ENCODE measurements at places on chromosomes 3 and 15.

DNA sequence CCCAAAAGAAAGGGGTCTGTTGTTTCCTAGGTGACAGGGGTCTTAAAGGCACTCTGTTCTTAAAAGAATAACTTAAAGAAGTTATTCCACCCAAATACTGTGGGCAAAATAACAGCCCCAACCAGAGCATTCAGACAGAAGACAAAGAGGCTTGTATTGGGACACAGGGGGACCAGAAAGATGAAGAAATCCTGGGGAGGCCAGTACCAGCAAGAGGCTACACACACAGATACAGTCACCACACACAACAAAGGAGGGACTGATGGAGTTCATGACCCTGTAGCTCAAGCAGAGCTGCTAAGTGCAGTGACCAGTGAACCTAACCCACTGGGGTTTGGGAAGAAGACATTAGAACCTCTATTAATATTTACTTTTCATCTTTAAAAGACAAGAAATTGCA is 59.0 kb downstream of the MTHFS start:
- no peak for DNase-seq

DNA sequence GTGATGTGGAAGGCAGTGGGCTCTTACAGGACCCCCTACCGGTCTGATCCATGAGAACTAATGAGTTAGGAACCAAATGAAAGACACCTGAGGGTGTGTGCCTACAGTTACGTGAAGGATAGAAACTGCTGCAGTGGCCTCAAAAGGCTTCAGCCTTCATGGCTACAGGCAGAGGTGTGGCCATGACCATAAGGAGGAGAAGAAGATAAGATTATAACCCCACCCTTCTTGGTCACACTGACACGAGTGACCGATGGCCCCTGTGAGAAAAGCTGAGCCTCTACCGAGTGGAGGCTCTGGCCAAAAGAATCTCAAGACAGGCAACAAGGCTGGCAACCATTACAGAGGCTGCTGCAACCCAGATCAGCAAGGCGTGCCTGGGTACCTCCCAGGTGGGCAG is 6.3 kb downstream of the RFT1 start:
- DNase-seq = no peak

- no peak for DNase-seq
These were observed 41.8 kb downstream of the FILIP1L start for GRCh38 chr3:100072326-100073048.

DNA sequence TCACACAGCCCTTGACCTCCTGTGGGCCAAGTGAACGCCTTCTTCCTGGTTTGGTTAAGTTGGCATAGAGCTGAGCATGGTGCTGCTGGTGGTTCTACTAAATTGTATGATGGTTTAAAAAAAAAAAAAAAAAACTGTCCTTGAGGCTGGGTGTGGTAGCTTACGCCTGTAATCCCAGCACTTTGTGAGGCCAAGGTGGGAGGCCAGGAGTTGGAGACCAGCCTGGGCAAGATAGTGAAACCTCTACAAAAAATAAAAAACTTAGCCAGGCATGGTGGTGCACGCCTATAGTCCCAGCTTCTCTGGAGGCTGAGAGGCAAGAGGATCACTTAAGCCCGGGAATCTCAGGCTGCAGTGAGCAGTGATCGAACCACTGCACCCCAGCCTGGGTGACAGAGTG is 58.9 kb upstream of the FLNB start:
- no peak for DNase-seq

DNA sequence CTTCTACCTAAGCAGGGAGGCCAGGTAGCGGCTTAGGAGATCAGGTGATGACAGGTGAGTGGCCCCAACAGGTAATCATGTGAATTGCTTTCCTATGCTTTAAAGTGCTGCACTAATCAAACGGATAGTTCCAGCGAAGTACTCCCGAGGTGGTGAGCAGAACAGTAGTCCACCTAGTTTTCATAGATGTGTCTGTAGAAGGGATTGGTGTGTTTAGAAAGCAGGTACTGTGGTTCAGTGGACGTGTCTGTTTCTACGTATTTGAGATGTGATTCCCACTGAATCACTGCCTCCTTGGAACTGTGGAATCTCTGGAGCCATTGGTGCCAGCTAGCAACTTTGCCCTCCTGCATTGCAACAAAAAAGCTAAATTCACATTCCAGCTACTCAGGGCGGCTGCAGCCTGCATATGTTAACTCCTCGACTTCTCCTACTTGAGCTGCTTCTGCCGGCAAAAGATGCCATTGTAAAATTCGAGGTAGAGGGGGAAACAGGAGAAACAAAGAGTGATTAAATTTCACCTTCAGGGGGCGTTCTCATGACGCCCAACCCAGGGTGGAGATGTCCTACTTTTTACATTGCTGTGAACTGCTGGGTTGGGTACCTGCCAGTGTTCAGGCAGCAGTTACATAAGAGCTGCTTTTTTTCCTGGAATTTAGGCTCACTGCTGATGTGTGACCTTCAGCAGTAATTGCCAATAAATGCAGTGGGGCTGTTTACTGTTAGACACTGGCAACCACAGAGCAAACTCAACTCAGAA is 227.3 kb downstream of the ITPR1 start:
- DNase-seq = no peak

DNA sequence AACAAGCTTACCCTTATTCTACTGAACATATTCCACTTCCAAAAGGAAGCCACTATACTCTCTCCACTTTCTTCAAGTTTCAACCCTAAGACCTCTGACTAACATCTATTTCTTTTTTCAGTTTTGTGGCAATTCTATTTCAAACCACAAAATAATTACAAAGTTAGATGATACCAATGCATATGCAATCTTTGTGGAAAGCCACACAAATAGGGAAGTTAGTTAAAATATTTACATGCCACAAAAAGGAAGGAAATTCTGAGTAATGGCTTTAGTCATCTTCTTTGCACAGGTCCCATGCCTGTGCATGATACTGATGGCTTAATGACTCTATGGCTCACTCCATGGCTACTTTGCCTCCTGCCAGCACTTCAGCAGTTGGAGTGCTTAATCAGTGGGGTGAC is 57.0 kb upstream of the MCTP2 start:
- no peak for DNase-seq

DNA sequence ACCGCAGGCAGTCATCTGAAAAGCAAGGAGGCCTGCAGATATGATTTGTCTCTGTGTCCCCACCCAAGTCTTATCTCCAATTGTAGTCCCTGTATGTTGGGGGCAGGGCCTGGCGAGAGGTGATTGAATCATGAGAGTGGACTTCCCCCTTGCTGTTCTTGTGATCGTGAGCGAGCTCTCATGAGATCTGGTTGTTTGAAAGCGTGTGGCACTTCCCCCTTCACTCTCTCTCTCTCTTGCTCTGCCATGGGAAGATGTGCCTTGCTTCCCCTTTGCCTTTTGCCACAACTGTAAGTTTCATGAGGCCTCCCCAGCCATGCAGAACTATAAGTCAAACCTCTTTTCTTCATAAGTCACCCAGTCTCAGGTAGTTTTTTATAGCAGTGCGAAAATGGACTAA is 83.3 kb downstream of the TMCO5A start:
- DNase-seq = no peak

DNA sequence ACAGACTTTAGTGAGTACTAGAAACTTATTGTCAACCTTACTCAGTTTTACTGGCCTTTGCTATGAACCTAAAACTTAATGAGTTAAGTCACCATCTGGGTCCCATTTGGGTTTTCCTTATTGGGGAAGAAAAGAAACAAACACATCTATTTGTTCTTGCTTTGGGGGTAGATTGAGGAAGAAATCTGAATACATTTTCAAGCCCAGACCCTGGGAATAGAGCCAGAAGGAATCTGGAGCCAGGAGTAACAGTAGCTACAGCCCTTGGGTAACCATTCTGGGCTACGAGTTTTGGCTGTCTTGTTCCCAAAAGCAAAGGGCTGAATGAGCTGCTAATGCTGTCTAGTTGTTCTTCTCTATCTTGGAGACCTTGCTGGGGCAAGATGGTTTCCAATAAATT is 16.5 kb downstream of the SLC12A1 start:
- DNase-seq = no peak

DNA sequence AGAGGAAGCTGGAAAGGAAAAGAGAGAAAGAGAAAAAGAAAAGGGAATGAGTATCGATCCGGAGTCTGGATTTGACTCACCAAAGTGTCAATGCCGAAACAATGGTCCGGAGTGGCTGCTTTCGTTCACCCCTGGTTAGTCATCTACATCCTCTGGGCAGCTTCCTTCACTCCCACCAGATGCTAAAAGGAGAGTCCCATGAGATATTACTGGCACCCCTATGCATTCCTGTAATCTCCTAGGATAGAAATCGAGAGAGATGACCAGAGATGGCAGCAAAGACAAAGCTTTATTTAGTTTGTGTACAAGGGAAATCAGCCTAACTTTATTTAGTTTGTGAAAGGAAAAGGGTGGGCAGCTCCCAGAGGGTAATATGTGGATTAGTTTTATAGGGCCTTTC is 622.2 kb downstream of the ZPLD1 start:
- DNase-seq = no peak

DNA sequence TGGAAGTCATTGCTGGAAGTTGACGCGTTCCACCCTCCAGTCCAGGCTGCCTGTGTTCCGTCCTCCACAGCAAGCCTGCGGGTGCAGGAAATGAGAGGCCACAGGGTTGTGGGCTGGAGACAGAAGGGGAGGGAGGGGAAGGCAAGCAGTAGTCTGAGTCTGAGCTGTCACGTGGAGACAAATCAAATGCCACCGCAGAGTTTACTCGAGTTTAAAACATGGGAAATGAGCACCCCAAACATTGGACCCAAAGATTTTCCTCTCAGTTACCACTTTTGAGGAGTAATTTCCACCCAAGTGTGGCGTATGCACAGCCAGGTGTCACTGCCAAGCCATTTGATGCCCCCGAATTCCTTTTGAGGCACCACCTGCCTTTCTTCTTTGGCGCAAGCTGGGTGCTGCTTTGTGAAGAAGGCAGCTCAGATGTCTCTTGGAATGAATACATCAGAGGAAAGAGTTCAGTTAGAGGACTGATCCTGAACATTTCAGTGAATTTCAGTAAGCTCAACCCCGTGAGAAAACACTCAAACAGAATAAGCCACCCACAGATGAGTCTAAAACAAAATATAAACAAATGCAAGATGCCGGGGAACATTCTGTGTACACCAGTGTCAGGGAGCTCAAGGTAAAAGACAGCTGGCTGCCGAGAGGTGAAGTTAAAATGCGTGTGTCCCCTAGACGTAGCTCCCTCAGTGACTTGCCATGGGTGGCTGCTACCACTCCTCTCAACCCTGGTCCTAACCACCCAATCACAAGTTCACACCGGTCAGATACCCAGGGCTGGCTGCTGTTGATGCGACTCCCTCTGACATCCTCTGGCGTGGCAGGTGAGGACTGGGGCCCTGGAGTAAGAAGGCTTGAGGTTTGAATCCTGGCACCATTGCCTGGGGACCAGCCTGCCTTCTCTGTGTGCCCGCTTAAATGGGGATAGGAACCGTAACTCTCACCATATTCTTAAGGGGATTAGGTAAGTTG is 203.8 kb downstream of the UACA start:
- peak; percentile 25 for DNase-seq

GRCh38 chr3:154059833-154060232 is 61.4 kb upstream of the ARHGEF26 start:
- DNase-seq = no peak

DNA sequence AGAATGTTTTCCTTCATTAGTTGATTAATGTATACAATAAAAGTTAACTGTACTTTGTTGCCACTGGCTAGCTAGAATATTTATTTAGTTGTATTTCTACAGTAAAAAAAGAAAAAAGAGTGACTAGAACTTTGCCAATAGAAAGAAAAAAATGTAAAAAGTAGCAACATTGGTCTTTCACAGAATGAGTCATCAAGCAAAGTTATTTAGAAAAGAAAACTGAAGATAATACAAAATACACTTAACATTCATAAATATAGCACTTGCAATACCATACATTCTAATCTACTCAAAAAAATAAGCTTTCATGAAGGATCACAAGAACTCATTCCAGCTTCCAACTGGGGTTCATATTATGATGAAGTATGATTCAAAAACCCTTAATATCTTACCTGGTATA is 83.4 kb downstream of the AQR start:
- DNase-seq = no peak

GRCh38 chr3:52600258-52600657 is 63.9 kb downstream of the UQCC5 start:
- DNase-seq = no peak

DNA sequence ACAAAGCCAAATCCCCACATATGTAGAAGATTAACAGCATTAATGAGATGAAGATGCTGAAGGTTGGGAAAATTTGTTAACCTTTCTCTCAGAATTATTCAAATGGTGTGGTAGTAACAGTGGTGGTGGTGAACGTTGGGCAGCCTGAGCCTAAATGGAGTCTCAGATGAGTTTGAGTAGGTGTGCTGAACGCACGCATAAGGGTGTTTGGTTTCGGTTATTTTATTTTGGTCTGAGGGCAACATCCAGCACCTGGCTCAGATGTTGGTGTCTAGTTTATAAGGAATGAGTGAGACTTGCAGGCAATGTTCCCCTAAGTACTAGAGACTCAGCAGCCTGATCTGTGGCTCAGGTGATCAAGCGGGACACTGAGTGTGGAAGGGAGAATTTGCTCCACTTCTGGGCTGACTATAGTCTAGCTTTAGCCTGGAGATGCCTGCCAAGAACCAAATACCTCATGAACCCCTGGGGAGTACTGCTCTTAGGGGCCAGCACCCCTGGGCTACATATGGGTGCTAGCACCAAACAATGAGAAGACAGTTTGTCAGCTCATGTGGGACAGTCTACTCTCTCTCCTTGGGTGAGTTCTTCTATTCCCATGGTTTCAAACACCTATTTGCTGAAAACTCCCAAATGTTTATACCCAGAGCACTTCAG is 39.5 kb upstream of the ATP2C1 start:
- no peak for DNase-seq

- DNase-seq = no peak
These were observed 369.1 kb downstream of the RBMS3 start for GRCh38 chr3:29649815-29650547.

GRCh38 chr3:65052101-65052500 is 364.3 kb upstream of the ADAMTS9 start:
- DNase-seq = no peak

Data from stimulated activated CD4-positive, alpha-beta T cell treated with anti-CD3 and anti-CD28 coated beads, Interleukin-1b, Interleukin-23, amount 100 ng/mL, for 1 hour (primary cell).